ENCODE measurements at places on chromosomes 11 and 22.

- DNase-seq: no peak
These were observed 2.1 kb upstream of the BARX2 start for GRCh38 chr11:129373489-129373953.

GRCh38 chr11:10454878-10455631 is at the start of gene AMPD3:
Gene AMPD3 (plus strand): TSS chr11:10455264. CDS start chr11:10461520, 6,256 bp downstream.
- peak; percentile 100 for DNase-seq

- no peak for DNase-seq
These were observed 12.0 kb downstream of the ST14 start for GRCh38 chr11:130171534-130171933.

GRCh38 chr11:83681031-83681781 is 395.0 kb upstream of the CCDC90B start:
- DNase-seq: no peak

GRCh38 chr11:71102251-71102995 is 150.0 kb downstream of the SHANK2 start:
- DNase-seq: no peak

DNA sequence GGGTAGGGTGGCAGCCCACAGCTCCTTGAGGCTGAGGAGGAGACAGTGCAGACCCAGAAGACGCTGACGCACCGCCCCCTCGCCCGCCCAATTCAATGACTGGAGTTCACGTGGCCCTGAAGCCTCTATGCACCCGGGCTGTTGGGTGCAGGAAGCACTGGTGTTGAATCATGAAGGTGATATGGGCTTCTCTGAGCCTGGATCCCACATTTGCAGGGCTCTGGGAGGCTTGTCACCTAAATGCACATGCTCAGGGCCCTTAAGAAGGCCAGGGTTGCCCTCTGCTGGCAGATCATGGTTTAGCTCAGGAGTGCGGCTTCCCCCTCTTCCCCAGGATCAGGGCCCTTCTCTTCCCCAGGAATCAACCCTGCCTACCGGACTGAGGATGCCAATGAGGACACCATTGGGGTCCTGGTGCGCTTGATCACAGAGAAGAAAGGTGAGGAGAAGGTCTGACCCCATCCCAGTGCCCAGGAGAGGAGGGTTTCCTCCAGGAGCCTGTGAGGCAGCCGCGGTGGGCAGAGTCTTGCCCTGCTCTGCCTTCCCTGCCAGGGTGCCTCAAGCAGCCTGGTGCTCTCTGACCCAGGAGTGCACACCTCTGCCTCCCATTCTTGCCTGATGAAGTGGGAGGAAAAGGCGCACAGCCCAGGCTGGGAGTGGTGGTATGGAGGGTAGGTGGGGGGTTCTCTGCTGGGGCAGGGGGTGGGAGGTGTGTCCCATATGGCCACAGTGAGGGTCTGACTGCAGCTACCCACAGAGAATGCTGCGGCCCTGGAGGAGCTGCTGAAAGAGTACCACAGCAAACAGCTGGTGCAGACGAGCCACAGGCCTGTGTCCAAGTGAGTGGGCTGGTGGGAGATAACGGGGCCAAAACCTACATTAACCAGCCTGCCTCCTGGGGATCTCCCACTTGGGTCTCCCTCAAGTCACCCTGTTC is 17.5 kb downstream of the RELT start:
- DNase-seq: peak; percentile 87

GRCh38 chr22:38040953-38041759 is 16.0 kb upstream of the PICK1 start:
- DNase-seq: peak; percentile 48

DNA sequence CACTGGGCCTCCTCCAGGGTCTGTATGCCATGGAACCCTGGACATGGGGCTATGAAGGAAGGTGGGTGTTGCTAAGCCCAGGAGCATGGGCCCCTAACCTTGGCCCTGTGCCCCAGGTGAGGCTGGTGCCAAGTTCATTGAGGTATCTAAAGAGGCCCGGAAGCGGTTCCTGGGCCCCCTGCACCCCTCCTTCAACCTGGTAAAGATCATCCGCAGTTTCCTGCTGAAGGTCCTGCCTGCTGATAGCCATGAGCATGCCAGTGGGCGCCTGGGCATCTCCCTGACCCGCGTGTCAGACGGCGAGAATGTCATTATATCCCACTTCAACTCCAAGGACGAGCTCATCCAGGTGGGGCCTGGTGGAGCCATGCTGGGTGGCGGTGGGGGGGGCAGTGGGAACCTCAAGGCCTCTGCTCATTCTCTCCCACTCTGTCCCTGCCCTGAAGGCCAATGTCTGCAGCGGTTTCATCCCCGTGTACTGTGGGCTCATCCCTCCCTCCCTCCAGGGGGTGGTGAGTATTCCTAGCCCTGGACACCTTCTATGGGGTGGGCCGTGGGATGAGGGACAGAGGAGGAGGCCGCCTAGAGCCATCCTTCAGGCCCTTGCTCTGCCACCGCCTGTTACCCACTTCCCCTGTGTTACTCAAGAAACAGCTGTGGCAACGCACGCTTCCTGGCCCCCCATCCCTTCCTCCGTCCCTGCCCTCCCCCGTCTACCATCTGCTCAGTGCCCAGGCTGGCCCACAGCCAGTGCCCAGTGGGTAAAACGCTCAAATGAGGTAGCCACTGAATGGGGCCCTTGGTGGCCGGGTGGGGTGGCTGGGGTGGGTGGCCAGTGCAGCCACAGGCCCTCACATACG is 3.0 kb downstream of the PNPLA2 start:
- no peak for DNase-seq

- no peak for DNase-seq
These were observed 30.2 kb upstream of the BID start for GRCh38 chr22:17804331-17805080.

DNA sequence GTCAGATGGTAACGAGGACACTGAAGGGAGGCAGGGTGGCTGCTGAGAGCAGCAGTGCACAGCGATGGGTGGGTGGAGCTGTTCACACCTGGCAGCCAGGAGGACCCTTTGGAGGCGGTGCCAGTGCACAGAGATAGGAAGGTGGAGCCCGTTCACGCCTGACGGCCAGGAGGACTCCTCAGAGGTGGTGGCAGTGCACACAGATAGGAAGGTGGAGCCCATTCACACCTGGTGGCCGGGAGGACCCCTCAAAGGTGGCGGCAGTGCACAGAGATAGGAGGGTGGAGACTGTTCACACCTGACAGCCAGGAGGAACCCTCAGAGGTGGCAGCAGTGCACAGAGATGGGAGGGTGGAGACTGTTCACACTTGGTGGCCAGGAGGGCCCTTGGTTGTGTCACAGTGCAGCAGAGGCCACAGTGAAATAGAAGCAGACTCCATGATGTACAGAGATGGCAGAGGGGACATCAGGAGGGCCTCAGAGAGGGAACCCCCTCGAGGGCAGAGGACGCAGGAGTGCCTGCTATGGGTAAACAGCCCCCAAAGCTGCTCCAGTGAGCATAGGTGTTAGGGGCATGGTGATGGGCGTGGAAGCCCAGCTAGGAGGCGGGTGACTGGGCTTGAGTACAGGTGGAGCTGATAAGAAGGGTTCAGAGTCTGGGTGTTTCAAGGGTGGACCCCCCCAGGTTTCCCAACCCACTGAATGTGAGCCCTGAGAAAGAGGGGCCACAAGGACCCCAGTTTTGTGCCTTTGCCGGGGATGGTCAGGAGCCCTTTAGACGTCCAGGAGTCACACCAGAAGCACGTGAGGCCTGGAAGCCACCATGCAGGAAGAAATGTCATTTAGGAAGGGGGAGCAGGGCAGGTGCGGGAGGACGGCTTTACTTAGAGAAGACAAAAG is 566.7 kb downstream of the BRD1 start:
- no peak for DNase-seq

GRCh38 chr11:118321386-118322082 is 17.0 kb downstream of the CD3E start:
- no peak for DNase-seq

DNA sequence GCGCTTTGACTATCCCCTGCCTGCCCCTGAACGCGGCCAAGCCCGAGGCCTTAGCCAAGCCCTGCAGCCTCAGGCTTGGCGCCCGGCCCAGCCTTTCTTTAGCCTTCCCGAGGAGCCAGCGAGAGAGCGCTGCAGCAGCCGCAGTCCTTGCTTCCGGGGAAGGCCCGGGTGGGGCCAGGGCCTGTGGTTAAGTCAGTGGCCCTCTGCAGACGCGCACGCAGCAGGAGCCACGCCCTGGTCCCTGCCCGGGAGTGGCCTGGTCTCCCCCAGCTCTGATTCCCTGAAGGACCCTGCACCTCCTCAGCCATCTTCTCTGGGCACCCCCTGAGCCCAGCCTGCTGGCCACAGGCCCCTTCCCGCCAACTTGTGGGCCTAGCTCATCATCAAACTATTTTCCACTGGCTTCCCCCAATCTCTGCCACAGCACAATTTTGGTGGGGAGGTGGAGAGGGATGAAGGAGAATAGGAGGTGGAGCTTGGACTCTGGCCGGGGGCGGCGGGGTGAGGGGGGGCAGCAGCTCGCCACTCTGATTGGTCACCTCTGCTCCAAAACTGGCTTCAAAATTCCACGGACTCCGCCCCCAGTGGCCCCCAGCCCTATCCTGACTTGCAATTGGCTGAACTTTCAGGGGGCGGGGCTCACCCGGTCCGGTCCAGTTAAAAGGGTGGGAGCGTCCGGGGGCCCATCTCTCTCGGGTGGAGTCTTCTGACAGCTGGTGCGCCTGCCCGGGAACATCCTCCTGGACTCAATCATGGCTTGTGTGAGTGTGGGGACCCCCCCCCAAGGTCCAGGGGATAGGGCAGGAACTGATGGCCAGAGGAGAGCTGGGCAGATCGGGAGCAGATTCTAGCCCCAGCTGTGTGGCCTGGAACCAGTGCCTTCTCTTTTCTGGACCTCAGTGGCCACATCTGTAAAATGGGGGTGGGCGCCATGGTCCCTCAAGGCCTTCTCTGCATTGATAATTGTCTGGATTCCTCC is at the start of gene LGALS1:
Gene LGALS1 (plus strand): TSS at position 686 of the 979 bp plus-strand sequence. CDS start 67 bp downstream, at position 753.
- DNase-seq: peak; percentile 77

- DNase-seq: no peak
These were observed 35.6 kb upstream of the EHF start for GRCh38 chr11:34585304-34585734.

DNA sequence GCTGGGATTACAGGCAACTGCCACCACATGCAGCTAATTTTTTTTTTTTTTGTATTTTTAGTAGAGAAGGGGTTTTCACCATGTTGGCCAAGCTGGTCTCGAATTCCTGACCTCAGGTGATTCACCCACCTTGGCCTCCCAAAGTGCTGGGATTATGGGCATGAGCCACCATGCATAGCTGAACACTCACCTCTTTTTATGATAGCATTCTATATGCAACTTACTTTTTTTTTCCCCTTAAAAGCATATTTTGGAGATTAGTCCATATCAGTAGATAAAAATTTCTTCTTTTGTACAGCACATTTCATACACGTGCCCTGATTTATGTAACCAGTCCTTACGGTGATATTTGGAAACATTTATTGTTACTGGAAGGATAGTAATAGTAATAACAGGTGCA is 14.6 kb downstream of the GTPBP1 start:
- DNase-seq: no peak

DNA sequence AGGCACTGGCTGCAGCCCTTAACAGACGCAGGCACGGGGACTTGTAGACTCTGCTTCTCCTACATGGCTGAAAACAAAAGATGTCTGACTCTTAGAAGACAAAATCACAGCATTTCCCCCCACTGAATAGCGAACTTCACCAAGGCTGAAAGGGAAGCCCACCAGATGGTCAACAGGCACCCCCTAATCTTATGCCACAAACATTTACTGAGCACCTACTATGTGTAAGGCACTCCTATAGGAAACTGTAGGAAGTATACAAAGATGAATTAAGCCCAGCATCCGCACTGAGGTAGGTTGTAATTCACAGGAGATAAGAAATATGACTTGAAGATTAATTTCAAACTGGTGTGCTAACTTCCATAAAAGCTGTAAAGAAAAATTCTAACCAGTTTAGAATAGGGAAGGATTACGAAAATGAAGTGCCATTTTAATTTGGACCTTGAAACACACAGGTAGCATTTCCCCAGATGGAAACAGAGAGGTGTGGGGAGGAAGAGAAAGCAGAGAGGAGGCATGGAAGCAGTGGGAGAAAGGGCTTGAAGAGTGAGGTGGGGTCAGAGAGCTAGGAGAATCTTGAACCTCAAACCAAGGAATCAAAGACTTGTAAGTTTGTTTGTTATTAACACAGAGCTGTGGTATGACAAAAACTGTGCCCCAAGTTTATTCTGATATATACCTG is 38.1 kb downstream of the NUMA1 start:
- no peak for DNase-seq

GRCh38 chr22:43110927-43111623 is 525 bp downstream of the BIK start:
- DNase-seq: no peak

- no peak for DNase-seq
These were observed 1.2 kb downstream of the TOB2 start for GRCh38 chr22:41445129-41446056.

DNA sequence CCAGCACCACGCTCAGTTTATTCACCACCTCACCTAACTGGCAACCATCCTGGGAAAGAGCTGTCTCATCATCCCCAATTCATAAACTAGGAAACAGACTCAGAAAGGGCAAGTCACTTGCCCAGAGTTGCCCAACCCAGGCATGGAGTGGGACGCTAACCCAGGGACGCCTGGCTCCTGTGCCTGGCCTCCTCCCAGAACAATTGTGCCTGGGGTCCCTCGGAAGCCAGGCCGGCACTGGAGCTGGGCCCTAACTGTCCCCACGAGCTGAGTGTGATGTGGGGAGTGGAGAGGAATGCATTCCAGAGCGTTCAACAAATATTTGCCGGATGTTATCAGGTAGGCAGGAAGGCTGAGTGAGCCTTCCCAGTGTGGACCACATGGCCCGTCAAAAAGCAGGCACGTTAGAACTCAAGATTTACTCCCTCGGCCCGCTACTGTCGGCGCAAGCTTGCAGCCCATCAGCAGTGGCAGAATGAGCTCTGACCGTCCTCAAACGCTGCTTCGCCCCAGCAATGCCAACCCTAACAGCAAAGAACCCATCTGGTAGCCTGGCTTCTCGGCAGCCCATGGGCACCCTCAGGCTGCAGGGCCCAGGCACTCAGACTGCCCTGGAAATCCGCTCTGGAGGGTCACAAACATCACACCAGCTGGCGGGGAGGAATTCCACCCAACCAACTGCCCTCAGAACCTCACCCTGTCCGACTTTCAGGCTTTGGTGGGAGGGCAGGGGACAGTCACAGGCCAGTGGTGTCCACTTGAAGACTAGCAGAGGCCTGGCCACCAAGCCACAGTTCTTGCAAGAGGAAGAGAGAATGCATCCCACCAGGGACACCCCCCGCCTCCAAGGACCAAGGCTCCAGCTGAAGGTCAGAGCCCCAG is 35.6 kb downstream of the MYH9 start:
- DNase-seq: no peak

DNA sequence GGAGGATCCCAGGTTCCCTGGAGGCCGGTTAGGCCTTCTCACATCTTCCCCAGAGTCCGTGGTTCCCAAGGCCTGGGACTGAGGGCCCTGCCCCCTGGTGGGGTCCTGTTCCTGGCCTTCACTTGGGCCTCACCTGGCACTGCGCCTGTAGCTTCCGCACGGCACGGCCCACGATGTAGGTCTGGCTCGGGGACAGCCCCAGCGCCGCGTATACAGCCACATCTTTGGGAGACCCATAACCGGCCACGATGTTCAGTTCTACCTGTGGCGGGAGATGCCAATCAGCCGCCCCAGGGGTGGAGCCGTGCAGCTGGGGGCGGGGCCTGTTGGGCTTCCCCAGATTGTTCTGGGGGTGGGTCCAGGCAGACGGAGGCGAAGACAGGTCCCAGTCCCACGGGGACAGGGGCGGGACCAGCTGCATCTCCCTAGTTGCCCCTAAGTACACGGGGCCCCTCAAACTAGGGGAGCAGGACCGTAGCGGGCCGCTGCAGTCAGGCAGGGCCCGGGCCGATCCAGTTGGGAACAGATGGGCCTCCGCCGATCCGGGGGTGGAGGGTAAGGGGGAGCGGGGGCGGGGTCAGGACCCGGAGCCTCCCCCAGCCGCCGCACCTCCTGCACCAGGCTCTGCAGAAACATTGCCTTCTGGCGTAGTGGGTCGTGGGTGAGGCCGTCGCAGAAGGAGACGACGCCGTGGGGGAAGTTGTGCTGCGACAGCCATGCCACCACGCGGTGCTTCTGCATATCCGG is 10.1 kb downstream of the AIP start:
- DNase-seq: no peak
